ENCODE measurements at places on chromosomes 2 and 18. TPM values are rescaled to one million over a fixed set of nuclear protein-coding genes. Genes with fewer than 3 reads are reported as not detected.

DNA sequence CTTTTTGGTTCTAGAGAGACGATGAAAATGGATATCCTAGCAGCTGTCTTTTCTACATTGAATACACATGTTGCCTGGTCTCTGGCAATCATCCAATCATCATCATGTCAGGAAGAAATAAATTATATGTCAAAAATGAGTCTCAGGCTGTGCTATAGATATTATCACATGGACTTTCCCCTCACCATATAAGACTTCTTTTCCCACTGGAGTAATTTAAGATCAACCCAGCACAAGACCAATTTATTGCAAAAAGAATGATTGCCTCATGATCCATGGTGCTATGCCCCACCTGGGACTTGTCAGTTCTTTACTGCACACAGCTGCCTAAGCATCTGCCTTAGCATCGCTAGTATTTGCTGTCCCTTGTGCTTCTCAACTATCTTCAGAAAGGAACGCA, 783.7 kb upstream of the TMEFF2 start:
- no peak for DNase-seq

DNA sequence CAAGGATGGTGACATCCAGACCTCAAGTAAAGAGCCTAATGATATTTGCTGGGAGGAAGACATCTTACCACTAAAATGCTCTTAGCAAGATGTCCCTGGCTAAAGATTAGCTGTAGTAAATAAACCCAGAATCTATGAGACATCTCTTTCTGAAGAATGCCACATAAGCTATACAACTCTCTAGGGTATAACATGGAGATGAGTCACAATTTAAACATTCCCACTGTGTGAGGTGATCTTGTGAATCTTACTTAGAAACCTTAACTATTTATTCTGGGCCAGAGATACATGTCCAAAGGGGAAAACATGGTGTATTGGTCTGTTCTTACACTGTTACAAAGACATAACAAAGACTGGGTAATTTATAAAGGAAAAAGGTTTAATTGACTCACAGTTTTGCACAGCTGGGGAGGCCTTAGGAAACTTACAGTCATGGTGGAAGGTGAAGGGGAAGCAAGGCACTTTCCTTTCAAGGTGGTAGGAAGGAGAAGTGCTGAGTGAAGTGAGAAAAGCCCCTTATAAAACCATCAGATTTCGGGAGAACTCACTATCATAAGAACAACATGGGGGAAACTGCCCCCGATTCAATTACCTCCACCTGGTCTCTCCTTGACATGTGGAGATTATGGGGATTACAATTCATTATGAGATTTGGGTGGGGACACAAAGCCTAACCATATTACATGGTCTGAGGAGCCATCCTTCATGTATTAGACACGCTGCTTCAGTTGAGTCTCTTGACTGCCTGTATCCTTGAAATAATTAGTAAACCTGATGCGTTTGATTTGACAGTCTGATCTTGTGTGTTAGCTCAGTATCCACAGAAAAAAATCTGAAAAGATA, 17.1 kb downstream of the KRCC1 start:
- no peak for DNase-seq

DNA sequence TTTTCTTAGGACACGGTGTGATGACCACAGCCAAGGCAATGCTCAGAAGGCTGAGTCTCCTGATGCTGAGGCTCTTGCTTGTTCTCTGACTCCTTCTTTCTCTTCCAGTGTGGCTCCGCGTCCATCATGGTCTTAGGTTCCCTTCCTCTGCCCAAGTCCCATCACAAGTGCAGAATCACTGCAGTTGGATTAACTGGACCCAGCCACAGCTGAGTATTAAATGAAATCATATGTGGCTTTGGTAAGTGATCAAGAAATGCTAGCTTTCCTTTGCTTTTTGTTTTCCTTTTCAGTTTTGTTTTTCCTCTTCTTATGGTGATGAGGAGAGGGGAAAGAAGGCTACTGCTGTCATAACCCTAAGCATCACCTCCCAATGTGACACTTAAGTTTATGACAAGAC, 375.8 kb downstream of the INSIG2 start:
- no peak for DNase-seq

DNA sequence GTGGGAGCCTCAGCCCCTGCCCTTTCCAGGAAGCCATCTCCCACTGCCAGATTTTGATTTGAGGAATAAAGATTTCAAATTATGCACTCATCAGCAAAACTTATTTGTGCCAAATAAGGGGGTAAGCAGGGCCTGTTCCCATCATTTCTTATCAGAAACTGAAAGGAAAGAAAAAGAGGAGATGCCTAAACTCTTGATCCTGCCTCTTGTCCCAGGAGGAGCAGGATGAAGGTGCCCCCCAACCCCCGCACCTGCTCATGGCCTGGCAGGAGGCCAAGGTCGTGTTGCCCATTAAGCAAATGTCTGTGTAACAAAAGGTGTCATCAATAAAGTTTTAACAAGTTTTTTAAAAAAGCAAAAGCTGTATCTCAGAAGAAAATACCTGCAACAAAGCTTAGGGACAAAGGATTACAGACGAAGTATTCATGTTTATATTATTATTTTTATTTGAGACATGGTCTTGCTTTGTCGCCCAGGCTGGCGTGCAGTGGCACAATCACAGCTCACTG, 80.0 kb downstream of the INPP5D start:
- DNase-seq, result no peak

Gene SH2D6
- 3.2 TPM for polyA plus RNA-seq

DNA sequence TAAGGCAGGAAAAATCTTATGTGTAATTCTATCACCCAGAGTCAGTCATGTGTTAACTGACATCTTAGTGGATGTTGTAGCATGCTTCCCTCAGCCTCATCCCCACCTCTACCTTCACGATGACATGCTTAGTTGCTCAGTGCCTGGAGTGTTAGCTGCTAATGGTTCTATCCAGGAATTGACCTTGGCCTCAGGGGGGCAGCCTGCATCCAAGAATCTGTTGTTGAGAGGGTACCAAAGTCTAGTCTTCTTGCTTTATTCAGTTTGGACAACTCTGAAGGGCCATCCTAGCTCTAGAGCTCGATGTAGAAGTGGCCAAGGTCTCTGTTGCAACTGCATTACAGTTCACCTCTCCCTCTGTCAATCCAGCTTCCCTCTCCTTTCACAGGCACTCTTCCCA, 61.2 kb downstream of the ACYP2 start:
- no peak for DNase-seq

GRCh38 chr2:189505492-189505891, 64.2 kb downstream of the WDR75 start:
- no peak for DNase-seq

DNA sequence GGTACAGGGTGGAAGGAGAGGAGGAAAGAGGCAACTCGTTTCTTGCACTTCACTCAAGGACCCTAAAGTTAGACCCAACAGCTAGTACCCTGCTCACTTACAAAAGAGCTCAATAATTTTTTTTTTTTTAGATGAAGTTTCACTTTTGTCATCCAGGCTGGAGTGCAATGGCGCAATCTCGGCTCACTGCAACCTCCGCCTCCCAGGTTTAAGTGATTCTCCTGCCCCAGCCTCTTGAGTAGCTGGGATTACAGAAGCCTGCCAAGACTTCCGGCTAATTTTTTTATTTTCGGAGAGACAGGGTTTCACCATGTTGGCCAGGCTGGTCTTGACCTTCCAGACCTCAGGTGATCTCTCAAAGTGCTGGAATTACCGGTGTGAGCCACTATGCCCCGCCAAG, 4.1 kb downstream of the ASB3 start:
- DNase-seq, result no peak

DNA sequence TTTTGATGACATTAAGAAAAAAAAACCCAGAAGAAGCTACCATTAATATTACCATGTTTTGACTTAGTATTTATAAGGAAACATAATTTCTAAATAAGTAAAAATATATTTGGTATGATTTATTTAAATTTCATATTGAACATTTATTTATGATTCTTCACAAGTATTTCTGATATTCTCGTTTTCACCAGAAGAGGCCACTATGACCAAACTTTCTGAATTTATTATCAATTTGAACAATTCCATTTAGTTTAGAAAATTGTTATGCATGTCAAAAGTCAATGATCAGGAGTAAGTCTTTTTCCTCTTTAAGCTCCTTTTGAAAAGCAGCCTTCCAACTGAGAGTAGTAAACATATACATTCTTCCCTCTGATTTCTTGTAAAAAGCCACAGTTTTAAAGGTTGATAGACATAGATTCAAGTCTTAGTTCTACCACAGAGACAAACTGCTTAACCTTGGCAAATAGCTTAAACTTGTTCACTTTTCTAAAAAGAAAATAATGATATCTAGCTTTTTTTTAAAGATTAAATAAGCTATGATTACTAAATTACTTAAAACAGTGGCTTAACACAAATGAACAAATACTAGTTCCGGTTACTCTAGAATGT, 329.9 kb downstream of the TRIB2 start:
- no peak for DNase-seq

GRCh38 chr18:22840606-22841144, 92.5 kb upstream of the RBBP8 start:
- DNase-seq, result no peak
